Frontal cortex (tissue), 4 donors: ENCODE measurements at places on chromosomes 2 and 18.
A peak's percentile ranks its signal among the peaks of the same experiment; 100 is the strongest.

- no peak for DNase-seq
These were observed 60.6 kb downstream of the POU3F3 start for GRCh38 chr2:104914509-104914908.

DNA sequence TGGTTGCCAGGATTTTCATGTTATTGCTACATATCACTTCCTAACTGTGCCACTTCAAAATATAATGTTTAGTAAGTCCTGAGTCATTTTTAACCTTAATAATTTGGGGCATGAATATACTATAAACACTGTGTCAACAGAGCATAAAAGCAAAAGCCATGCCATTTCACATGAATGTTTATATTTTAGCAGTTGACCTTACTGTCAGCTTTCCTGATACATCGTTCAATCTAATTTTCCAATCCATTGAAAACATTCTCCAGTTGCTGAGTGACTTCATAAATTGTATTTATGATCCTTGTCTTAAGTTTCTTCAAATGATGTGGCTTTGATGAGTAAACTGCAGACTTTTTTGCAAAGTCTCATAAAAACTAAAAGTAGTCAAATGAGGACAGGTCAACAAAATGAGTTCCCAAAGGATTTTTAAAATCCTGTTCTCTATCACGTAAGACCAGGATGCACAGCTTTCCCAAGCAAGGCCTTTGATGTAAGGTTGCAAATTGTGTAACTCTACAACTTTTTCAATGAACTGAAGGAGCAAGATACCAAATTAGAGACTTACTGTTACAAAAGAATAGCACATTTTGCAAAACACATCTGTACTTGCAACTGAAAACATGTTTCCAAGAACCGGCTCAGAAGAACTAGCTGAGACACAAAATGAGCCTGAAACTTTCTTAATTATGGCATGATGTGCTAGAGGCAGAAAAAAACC, 117.7 kb downstream of the SATB2 start:
- DNase-seq, result no peak

GRCh38 chr2:192230889-192231453, 36.2 kb upstream of the TMEFF2 start:
- no peak for DNase-seq

DNA sequence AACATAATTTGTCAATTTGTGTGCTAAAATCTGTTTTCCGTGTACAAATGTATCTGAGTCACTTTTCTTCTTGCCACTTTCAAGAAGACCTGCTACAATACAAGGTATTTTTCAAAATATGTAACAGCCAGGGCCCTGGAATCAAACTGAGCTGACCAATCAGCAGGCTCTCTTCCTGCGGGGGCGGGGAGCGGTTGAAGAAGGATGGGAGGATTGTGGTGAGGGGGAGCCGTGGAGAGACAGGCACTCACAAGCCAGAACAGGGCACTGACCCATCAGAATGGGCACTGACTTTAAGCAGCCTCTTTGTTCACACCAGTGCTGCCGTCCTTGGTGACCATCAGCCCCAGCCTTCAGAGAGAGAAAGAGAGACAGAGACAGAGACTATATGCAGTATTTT, 40.6 kb upstream of the CCNYL1 start:
- no peak for DNase-seq

GRCh38 chr2:237281836-237282306, 132.1 kb downstream of the COL6A3 start:
- DNase-seq, result no peak

GRCh38 chr2:205860885-205861284, 178.6 kb downstream of the NRP2 start:
- DNase-seq, result no peak

DNA sequence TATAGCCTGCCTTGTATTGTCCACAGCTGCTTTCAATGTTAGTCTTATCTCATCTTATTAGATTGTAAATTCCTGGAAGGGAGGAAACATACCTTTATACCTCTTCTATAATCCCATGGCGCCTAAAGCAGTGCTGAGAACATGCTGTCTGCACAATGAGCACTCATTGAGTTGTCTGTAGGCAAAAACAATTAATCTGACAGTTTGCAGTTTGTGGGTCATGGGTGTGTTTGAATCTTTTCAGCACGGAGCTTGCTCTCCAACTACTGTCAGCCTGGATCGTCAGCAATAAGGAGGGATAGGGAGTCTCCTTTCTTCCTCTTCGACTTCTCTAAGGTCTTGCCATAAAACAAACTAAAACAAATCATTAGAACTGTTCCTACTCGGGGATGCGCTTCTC, 26.5 kb upstream of the GREB1L start:
- no peak for DNase-seq

DNA sequence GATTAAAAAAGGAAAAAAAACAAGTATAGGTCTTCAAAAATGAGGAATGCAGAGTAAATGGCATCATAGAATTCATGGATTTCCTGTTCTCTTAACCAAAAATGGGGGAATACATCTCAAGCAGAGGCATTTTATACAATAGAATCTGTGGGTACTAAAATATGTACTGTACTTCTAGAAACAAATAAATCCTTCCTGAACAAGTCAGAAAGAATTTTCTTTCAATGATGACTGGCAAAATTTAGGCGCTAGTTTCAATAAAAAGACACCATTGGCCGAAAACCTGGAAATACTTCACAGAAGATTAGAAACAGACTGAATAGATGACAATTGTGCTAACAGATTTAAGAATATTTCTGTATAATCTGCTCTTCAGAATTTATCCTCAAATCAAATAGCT, 15.1 kb downstream of the TRAK2 start:
- no peak for DNase-seq

GRCh38 chr18:78505851-78506461, 473.7 kb upstream of the SALL3 start:
- DNase-seq, result peak; percentile 37

- no peak for DNase-seq
These were observed 223.6 kb downstream of the ALPK2 start for GRCh38 chr18:58405107-58405898.

DNA sequence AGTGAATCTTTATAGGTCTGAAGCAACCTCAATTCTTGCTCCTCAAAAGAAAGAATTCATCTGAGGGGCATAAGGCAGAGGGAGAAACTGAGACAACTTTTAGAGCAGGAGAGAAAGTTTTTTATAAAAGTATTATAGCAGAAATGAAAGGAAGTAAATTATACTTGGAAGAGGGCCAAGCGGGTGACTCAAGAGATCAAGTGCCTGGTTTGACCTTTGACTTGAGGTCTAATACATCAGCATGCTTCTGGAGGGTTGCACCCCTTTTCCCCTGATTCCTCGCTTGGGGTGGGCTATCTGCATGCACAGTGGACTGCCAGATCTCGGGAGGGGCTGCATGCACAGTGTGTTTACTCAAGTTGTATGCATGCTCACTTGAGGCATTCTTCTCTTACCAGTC, 268.5 kb upstream of the LRATD1 start:
- no peak for DNase-seq

DNA sequence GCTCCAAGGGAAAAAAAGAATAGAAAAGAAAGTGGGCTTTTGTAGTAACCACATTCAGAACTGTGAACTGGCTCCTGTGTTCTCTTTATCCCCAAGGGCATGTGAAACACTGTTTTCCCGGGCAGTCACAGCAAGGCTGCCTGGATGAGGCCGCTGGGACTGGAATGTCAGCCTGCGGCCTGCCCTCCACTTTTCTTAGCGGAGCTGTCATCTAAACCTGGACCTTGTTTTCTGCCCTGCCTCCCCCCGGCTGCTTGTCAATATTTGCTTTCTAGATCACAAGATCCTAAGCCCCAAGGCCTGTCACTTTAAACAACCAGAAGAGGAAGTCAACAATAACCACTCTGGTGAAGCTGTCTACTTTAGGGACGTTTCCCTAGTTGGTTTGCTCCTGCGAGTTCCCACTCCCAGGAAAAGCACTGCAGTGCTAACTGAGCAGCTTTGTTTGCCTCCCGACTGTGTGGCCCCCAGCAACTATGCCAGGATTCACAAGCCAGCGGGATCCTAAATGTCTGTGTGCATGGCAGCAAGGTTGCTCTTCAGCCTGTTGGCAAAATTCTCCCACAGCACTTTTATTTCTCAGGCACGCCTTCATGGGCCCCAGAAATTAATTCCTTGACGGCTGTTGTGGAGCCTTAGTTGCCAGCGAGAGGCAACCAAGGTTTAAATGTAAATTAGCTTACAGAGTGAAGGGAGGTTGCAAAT, 30.6 kb downstream of the SOWAHC start:
- DNase-seq, result no peak

DNA sequence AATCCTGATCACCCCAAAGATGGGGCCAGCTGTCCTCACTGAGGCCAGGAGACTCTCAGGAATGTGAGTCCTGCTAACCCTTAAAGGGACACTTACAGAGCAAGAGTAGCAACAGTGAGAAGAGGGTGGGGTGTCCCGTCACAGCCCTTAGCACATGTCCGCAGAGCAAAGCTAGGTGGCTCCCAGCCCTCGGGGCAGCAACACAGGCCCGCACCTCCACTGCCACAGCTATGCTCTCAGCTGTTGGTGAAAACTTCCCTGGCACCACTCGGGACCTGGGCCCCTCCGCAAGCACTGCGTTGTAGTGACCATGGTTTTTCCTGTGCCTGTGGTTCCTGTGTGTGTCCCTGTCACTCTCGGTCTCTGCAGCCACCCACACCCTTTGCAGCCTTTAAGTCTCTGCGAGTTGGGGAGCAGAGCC, 76.4 kb upstream of the UXS1 start:
- no peak for DNase-seq

GRCh38 chr2:1827686-1828085, 83.4 kb upstream of the PXDN start:
- DNase-seq, result no peak

GRCh38 chr2:68185541-68186164, 28.0 kb downstream of the PNO1 start:
- DNase-seq, result no peak

GRCh38 chr2:233208382-233209116, 42.9 kb upstream of the ATG16L1 start:
- no peak for DNase-seq

GRCh38 chr2:85057226-85057962, 75.8 kb upstream of the TCF7L1 start:
- DNase-seq, result no peak

GRCh38 chr2:202099515-202099914, 26.5 kb downstream of the KIAA2012 start:
- no peak for DNase-seq

- no peak for DNase-seq
These were observed 38.7 kb downstream of the DCDC2C start for GRCh38 chr2:3741867-3742602.

DNA sequence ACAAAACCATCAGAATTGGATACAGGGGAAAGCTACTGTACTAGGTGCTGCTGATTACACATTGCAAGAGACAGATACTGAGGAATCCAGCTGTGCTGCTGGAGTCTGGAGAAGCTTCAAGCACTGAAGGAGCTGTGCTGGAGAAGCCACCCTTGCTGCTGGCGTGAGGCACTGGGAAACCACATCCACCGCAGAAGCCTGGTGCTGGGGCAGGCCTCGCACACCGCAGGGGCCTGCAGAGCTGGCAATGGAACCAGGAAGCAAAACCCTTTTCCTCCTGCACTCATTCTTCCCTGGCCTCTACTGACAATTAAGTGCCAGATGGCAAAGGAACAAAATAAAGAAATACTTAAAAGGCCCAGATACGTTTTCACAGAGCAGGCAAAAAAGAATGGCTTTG, 94.4 kb upstream of the MSH6 start:
- DNase-seq, result no peak

- no peak for DNase-seq
These were observed 7.8 kb downstream of the SULT1C4 start for GRCh38 chr2:108385411-108386071.

GRCh38 chr2:227414846-227415245, 27.1 kb upstream of the SCYGR1 start:
- DNase-seq, result no peak

DNA sequence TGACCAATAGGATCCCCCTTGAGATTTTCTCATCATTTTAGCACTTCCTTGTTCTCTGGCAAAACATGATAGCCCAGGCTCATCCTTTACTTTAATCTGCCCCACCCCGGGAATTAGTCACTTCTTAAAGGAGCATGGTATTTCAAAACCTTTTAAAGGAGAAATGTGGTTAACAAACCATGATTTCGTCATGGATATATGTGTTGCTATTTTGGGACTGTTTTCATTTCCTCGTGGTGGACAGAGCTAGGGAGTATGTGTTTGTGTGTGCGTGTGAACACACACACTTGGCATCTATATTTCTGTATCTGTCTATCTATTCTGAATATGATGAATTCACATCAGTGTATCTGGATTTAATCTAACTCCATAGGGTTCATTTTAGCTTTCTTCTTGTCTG, 128.1 kb downstream of the BIRC6 start:
- DNase-seq, result no peak

- no peak for DNase-seq
These were observed 367.1 kb downstream of the GPD2 start for GRCh38 chr2:156803243-156803642.

- no peak for DNase-seq
These were observed 141.1 kb upstream of the ALPP start for GRCh38 chr2:232237464-232237863.

- no peak for DNase-seq
These were observed 1.3 kb upstream of the UPP2 start for GRCh38 chr2:158100411-158100810.

GRCh38 chr2:8086796-8087479, 594.9 kb upstream of the ID2 start:
- no peak for DNase-seq

DNA sequence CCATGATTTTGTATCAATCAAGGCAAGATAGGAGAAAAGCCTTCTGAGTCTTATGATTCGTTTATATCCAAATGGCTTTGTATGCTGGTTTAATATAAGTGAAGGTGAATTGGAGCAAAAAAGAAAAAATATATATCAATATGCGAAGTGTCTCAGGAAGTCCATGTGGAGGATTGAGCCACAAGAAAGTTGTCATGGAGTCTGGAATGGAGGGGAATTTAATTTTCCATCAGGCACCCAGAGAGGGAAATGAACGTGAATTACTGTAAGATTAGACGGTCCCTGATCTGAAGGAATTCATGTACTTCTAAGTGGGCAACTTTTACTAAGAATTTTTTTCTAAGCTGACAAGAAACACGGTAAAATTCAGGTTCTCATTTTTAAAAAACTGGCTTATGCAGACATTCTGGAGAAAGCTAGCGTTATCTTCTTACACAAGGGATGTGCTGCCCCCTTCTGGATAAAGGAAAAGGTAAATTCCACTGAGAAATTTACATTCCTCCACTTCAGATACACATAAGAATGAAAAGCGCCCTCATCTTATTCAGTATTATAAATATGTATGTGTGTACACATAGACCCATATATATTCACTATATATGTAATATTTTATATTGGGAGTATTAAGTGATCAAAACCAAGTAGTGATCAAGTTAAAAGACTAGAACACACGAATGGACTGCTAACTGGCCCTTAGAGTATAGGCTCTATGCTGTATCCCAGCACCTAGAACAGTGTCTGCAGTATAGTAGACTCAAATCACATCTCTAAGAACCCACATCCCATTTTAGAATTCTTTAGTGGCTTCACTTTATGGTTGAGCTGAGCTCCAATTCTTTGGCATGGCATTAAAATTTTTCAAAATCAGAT, 289.0 kb upstream of the TFPI start:
- peak; percentile 5 for DNase-seq

GRCh38 chr2:2005915-2006314, 261.6 kb upstream of the PXDN start:
- no peak for DNase-seq
